Lung microvascular endothelial cell (primary cell): ENCODE measurements at places on chromosomes 12 and 14. TPM values are rescaled to one million over a fixed set of nuclear protein-coding genes. Genes with fewer than 3 reads are reported as not detected.

DNA sequence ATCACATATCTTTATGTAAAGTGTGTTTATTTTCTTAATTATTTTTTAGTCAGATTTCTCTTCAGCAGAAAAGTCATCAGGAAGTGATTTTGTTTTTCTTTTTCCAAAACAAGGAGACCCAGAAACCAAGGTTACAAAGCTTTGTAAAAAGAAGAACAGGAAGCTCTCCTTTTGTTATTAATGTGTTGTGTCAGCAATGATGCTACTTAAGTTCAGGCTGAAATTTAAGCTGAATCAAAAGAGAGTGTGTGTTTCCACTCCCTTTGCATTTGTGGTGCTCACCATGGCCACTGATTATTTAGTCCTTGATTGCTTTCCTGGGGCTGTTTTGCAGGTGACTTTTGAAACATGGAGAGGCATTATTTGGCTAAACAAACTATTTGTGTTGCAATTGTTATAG, 155.3 kb upstream of the ATP2B1 start:
- peak; percentile 57 for DNase-seq

The LRIG3 gene
- 20.5 and 36.9 TPM in 2 replicates for total RNA-seq

DNA sequence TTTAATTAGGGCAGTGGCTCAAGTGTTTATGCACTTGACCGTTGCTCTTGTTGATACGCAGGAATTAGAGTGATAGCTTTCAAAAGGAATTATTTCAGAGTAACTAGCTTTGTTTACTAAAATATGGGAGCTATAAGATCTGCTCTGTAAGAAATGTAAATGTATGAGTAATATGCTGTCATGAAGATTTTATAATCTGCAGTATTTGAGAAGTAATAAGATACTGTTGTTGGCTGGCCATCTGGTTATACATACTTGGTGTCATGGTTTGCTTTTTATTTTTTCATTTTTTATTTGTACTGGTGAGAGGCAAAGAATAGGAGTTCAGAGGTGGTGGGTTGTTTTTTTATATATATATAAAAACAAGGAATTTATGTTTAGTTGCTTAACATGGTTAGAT, 58.5 kb downstream of the PLXNC1 start:
- DNase-seq, result no peak

- DNase-seq, result no peak
These were observed 87.9 kb downstream of the PHLDA1 start for GRCh38 chr12:75943730-75944096.

GRCh38 chr12:13350946-13351345, 154.4 kb downstream of the EMP1 start:
- no peak for DNase-seq
